ENCODE measurements at places on chromosomes 16 and 17.

- no peaks in the 10 kb centered on the region for H3K36me3 ChIP-seq
- no peak overlapping the region for H3K27ac ChIP-seq
- H3K4me1 ChIP-seq: no peaks in the 10 kb centered on the region
- DNase-seq: no peak
- no peak overlapping the region for H3K4me3 ChIP-seq
Observed at GRCh38 chr17:11252146-11252545, 11.1 kb downstream of the SHISA6 start.

GRCh38 chr16:55901566-55902217, 26.5 kb upstream of the CES5A start:
- no peaks in the 10 kb centered on the region for H3K27me3 ChIP-seq
- H3K27ac ChIP-seq: no peak overlapping the region
- H3K4me3 ChIP-seq: no peak overlapping the region
- DNase-seq: no peak
- no peaks in the 10 kb centered on the region for H3K36me3 ChIP-seq

- no peaks in the 10 kb centered on the region for H3K36me3 ChIP-seq
- no peak overlapping the region for H3K4me3 ChIP-seq
- no peak for DNase-seq
- H3K27me3 ChIP-seq: peaks cover 9% of the 10 kb centered on the region
- no peak overlapping the region for H3K27ac ChIP-seq
- H3K4me1 ChIP-seq: peaks cover 37% of the 10 kb centered on the region
Observed at GRCh38 chr16:89598199-89598598, 15.2 kb upstream of the DPEP1 start.

DNA sequence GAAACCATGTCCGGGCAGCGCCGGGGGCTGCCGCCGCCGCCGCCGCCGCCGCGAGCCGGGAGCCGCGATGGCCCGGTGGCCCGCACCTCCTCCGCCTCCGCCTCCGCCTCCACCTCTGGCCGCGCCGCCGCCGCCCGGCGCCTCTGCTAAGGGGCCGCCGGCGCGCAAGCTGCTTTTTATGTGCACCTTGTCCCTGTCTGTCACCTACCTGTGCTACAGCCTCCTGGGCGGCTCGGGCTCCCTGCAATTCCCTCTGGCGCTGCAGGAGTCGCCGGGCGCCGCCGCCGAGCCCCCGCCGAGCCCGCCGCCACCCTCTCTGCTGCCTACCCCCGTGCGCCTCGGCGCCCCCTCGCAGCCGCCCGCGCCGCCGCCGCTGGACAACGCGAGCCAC, 587 bp downstream of the HS3ST4 start:
- H3K27me3 ChIP-seq: peaks cover 9% of the 10 kb centered on the region
- no peak overlapping the region for H3K27ac ChIP-seq
- H3K4me1 ChIP-seq: no peaks in the 10 kb centered on the region
- no peak for DNase-seq
- no peaks in the 10 kb centered on the region for H3K36me3 ChIP-seq

- DNase-seq: no peak
- H3K27ac ChIP-seq: no peak overlapping the region
- H3K4me1 ChIP-seq: no peaks in the 10 kb centered on the region
- H3K4me3 ChIP-seq: no peak overlapping the region
Observed at GRCh38 chr17:58587713-58588117, 73.3 kb upstream of the MTMR4 start.

DNA sequence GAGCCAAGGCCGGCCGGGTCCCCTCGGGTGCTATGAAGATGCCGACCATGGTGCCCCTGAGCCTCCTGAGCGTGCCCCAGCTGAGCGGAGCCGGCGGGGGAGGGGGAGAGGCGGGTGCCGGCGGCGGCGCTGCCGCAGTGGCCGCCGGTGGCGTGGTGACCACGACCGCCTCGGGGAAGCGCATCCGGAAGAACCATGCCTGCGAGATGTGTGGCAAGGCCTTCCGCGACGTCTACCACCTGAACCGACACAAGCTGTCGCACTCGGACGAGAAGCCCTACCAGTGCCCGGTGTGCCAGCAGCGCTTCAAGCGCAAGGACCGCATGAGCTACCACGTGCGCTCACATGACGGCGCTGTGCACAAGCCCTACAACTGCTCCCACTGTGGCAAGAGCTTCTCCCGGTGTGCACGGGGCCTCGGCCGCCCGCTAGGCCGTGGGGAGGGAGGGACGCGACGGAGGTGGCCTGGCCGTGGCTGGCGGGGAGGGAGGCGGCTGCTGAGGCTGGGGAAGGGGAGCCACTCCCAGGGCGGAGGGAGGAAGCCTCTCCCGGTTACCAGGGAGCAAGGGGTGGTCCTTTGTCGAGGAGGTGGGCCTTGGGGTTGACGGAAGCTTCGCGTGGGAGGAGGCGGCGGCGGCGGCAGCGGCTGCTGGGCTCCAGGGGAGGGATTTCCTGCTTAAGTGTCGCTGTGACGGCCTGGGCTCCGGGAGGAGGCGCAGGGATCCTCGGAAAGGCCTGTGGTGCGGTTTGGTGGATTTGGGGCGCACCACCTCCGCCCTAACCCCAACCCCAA, 1.3 kb downstream of the MAZ start:
- no peak for DNase-seq
- H3K4me3 ChIP-seq: peak overlapping the region; percentile 72
- H3K27ac ChIP-seq: peak overlapping the region; percentile 83
- no peaks in the 10 kb centered on the region for H3K27me3 ChIP-seq
- H3K4me1 ChIP-seq: peaks cover 59% of the 10 kb centered on the region

DNA sequence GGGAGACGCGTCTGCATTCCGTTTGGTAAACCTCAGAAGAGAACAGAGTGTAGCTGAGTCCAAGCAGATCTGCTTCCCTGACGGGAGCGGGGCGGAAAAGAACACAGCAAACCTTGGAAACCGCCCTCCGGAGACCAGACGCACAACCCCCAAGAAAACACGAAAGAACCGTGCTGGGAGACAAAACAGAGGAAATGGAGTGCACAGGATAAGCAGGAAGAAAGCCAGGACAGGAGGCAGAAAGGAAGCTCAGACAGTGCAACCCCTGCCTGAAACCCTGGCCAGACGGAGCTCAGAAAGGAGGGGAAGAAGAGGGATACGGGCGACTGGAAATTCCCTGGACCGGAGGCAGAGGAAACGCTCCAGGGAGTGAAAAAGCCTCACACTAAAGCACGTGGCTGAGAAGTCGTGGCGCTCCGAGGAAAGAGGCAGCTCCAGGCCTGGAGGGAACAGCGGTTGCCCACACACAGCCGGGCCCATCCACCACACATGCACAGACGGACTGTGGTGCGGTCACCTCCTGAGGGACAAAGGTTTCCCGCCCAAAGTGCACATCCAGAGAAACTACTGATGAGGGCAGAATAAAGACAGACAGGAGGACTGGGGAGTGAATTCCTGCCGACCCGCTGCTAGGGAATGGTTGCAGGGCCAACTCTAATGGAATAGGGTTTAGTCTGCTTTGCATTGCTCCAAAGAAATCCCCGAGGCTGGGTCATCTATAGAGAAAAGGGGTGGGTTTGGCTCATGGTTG, 10.2 kb downstream of the DPEP1 start:
- no peaks in the 10 kb centered on the region for H3K36me3 ChIP-seq
- H3K27me3 ChIP-seq: no peaks in the 10 kb centered on the region
- no peak overlapping the region for H3K4me3 ChIP-seq
- H3K4me1 ChIP-seq: no peaks in the 10 kb centered on the region

- H3K4me3 ChIP-seq: no peak overlapping the region
- no peaks in the 10 kb centered on the region for H3K4me1 ChIP-seq
- DNase-seq: no peak
- no peaks in the 10 kb centered on the region for H3K36me3 ChIP-seq
Observed at GRCh38 chr17:57746221-57746620, 1.1 kb upstream of the CCDC182 start.

DNA sequence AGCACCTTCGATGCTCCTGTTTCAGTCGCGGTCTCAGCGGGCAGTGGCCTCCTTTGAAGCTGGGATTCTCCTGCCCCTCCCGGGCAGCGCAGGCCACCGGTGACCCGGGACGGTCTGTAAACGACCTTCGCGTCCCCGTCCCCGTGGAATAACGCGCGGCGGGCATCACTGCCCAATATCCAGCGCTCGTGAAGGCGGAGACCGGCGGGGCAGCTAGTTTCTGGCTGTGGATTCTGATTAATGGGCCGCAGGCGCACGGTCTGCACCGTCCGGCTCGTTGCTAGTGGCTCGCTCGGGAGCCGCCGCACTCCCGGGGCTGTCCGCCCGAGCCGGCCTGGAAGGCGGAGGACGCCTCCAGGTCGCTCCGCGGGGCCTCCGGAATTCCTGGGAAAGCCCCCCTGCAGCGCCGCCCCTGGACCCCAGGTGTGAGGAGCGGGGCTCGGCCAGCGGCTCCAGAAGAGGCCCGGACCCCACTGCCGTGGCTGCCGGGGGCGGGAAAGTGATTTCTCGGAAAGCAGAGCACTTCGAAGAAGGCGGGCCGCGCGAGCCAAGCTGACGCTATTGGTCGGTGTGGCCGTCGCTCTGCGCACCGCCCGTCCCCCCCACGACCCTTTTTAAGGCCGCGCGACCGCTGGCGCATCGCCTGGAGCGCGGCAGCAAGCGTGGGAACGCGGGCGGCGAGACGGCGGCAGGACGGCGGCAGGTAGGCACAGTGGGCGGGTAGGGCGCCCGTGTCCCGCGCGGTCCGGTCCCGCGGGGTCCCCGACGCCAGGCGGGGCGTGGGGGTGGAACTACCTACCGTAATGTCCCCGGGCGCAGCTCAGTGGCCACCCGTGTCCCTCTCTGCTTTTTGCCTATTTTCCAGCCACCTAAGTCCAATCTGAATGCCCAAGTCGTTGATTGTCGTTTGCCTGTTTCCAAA, at the start of gene IRF8:
IRF8 (plus strand) TSS at position 642 of the 922 bp plus-strand sequence. CDS start 3,854 bp downstream, outside the sequence.
- H3K36me3 ChIP-seq: no peaks in the 10 kb centered on the region
- H3K27ac ChIP-seq: peak within 1 kb of the TSS; percentile 56
- peaks cover 31% of the 10 kb centered on the region for H3K4me1 ChIP-seq
- H3K4me3 ChIP-seq: peak within 1 kb of the TSS; percentile 61
- no peak for DNase-seq
